ENCODE measurements at places on chromosomes 16 and 17.
A peak's percentile ranks its signal among the peaks of the same experiment; 100 is the strongest.

- no peak for DNase-seq
These were observed 163.8 kb upstream of the TBX2 start for GRCh38 chr17:61235827-61236197.

DNA sequence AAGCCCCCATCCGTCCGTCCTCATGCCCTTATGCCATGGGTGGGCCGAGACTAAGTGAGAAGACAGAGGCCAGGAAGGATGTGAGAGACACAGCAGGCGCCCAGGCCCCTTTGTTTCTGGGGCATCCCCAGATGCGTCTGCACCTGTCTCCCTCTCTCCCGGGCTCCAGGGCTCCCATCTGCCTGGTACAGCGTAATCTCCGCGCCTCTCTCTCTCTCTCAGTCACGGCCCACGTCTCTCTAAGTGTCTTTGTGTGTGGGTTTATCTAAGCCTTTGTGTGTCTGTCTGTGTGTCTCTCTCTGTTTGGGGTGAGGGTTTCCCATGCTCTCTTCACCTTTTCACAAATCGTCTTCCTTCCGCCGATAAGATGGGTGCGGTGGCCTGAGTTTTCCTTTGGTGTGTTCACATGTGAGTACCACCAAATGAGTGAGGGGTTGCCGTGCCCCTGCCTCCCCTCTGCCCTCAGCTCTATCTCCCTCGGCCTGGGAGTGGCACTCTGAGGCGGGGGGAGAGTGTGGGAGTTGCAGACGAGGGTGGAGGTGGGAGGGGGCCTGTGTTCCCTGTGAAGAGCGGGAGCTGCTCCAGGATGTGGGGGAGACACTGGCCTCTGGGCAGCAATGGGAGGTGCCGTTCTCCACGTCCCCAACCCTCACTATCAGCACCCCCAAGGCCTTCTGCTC, 25.8 kb upstream of the ABCC3 start:
- no peak for DNase-seq

GRCh38 chr16:52366983-52367382, 180.0 kb downstream of the TOX3 start:
- DNase-seq: no peak

DNA sequence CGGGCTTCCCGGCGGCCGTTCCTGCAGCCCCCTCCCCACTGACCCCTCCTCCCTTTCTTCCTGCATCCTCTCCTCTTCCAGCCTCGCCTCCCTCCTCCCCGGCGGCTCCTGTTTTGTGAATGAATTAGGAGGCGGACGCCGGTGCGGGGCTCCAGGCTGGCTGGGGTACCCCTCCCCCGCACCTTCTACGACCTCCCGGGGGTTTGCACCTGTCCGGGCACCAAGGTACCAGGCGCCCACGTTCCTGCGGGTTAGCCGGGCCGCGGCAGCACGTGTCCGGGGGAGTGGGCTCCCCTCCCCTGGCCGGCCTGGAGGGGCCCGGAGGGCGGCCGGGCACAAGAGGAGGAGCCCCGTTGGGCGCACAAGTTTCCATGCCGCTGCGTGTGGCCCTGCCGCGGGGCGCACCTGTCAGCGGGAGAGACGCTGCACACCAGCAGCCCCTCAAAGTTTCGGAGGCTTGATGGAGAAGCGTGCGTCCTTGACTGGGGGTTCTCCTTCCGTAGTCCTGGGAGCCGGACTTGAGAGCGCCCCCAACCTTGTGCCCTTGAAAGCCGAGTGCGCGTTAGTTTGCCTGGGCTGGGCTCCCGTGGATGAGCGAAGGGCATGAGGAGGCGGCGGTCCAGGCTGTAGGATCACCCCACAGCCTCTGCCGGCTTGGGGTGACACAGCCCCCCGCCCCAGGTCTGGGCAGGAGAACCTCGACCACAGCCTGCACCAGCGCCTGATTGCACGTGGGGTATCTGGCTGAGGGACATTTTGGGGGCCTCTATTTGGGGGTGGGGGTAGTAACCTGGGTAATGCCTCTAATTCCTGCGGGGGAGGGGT, 1.2 kb downstream of the HAS3 start:
- DNase-seq: no peak

DNA sequence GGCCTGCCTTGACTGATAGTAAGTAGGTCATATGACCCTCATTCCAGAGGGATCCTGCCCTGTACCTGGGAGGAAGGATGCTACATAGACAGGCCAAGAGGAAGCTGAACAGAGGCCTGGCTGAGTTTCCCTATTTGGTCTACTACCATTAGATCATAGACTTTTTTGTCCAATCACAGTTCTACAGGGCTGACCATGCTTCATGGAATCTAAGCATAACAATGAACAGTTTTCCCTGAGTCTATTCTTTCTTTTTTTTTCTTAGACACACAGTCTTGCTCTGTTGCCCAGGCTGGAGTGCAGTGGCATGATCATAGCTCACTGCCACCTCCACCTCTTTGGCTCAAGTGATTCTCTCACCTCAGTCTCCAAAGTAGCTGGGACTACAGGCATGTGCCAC, 3.9 kb downstream of the GPR179 start:
- no peak for DNase-seq

- DNase-seq: no peak
These were observed 9.8 kb downstream of the SCGB1C2 start for GRCh38 chr17:146983-147761.

GRCh38 chr17:66337866-66338485, 35.6 kb downstream of the PRKCA start:
- DNase-seq: no peak

GRCh38 chr16:3458852-3459361, 15.4 kb downstream of the NAA60 start:
- peak; percentile 17 for DNase-seq

DNA sequence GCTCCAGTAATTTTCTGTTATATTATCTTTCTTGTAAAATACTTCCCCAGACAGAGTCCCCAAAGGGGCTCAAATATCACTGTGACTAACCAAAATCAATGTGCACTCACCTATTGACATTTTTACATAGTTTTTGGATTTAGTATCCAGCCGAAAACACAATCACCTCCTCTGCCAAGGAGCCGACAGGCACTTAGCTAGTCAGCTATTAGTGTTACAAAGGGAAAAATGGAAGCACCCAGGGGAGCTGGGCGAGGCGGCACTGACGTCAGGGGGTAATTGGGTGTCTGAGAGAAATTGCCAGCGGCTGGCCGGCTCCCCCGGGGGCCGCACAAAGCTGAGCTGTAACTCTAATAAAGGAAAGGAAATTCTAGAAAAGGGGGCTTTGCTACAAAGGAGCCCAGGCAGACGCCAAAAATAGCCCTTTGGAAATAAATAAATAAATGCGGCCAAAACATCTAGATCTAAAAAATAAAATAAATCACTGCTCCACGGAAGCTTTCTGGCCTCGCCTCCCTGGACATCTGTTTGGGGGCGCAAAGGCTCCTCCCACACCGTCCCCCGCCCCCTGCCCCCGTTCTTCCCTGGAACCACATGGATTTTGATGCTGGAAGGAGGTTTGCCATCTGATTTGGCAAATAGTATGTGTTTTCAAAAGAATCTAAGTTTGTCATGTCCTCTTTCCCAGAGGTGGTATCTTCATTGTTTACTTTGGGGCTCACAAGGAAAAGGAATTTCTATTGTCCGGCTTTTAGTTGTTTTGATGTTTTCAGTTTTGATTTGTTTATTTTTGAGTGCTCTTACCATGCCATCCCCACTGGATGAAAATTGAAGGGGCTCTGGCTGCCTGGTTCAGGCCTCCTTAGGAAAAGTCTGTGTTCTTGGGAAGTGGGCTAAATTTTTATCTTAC, 156.7 kb downstream of the ZNF423 start:
- DNase-seq: no peak

DNA sequence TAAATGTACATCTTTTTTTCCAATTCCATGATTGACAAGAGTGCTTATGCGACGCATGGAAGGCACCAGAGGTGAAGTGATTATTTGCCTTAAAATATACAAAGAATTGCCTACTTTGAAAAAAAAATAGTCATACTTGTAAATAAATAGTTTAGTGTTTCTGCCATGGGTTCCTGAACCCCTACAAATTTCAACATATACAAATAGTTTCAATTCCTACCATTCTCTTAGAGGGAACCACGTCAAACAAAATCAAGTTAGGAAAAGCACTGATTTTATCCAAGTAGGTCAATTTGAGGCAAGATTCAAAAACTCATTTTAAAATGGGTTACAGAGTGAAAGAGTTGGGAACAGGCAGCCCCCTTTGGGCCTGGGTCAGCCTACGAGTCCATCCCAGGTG, 11.7 kb downstream of the CMTM3 start:
- DNase-seq: no peak

- DNase-seq: no peak
These were observed 6.1 kb upstream of the SLFN5 start for GRCh38 chr17:35236821-35237220.

- DNase-seq: no peak
These were observed 28.1 kb downstream of the TOX3 start for GRCh38 chr16:52518884-52519283.

- peak; percentile 59 for DNase-seq
These were observed 12.8 kb downstream of the PIMREG start for GRCh38 chr17:6456914-6457687.

DNA sequence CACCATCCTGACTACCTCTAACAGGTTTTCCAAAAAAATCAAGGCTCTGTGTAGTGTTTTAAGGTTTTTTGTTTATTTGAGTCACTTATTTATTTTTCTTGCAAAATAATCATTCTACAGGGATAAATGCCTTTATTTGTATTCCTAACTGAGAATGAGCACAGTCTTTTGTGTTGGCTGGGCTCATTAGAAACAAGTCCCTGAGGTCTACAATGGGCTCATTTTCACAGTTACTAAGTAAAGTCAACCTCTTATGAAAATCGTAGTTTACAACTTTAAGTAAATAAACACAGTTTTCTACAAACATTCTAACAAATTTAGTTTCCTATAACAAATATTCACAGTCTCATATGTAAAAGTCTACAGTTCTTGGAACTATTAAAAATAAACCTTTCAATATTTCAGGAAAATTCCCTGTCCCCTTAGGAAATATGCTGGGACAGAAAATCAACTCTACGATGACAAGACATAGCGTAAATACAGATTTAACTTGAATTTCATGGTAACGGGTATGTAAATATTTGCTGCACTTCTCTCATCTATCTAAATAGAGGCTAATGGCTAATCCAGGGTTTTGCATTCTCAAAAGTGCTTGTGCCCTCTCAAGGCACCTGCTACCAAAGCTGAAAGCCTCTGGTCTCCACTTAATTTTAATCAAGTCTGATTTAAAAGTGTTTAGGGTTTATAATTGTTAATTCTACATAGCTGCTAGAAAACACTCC, 31.5 kb upstream of the CDH5 start:
- DNase-seq: no peak

DNA sequence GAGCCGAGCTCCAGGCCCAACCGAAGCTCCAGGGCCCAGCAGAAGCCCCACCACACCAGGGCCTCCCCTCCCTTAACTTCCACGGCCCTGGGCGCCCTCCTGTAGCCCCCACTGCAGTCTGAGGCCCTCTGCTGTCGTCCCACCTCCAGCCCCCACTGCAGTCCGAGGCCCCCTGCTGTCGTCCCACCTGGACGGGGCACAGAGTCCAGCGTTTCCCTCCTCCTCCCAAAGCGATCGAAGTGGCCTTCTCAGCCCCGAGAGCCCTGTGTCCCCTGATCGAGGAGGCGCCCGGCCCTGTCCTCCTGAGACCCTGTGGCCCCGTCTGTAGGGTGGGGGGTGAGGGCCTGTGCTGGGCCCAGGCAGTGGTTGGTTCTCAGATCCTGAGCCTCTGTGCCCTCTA, 25.8 kb upstream of the CACNA1H start:
- DNase-seq: no peak

- DNase-seq: no peak
These were observed 31.3 kb upstream of the KRT17 start for GRCh38 chr17:41655611-41656111.

GRCh38 chr16:60204181-60204580, 1470.1 kb upstream of the GOT2 start:
- DNase-seq: no peak

DNA sequence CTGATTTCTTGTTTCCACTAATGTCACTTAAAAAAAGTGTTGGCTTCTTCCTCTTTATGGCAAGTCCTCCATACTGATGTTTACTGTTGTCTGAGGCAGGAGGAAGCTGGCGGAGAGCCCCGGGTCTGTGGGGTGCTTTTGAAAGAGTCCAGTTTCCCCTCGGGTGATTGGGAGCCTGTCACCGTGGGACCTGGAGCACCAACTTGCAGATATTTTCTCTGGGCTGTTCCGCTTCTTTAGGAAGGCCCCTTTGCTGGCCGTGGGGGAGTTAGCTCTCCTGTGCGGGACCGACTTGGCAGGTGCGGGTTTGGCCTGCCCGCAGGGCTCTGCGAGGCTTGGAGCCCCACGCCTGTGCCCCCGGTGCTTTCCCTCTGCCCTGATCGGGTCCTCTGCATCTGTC, 3.1 kb downstream of the BANP start:
- DNase-seq: peak; percentile 85

GRCh38 chr17:50558941-50559614, 1.4 kb upstream of the CACNA1G start:
- DNase-seq: peak; percentile 55

GRCh38 chr17:20852990-20853370, 189.8 kb downstream of the USP22 start:
- DNase-seq: no peak

GRCh38 chr17:17846003-17846402, 9.2 kb upstream of the SREBF1 start:
- no peak for DNase-seq

- DNase-seq: no peak
These were observed 36.9 kb upstream of the WSB1 start for GRCh38 chr17:27257031-27257357.

GRCh38 chr16:20897253-20897897, 2.8 kb downstream of the DCUN1D3 start:
- peak; percentile 75 for DNase-seq

- no peak for DNase-seq
These were observed 33.7 kb downstream of the HOXB1 start for GRCh38 chr17:48497103-48497502.

GRCh38 chr17:2950846-2951245, 112.6 kb downstream of the OR1D5 start:
- DNase-seq: no peak

GRCh38 chr17:59558039-59558438, 7.4 kb upstream of the DHX40 start:
- no peak for DNase-seq

DNA sequence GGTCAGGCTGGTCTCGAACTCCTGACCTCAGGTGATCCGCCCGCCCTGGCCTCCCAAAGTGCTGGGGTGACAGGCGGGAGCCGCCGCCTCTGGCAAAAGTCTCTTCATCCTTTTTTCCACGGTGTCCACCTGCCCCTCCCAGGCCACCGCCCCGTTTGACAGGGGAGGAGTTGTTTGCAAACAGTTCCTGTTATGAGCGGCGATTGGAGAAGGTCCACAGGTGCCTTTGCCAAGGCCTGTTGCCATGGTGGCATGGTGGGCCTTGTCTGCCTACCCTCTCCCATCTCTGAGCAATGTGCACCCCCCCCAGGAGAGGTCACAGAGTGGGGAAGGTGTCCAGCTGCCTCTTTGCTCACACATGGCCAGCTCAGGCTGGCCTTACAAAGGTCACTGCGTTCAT, 16.0 kb upstream of the RAP1GAP2 start:
- DNase-seq: no peak

DNA sequence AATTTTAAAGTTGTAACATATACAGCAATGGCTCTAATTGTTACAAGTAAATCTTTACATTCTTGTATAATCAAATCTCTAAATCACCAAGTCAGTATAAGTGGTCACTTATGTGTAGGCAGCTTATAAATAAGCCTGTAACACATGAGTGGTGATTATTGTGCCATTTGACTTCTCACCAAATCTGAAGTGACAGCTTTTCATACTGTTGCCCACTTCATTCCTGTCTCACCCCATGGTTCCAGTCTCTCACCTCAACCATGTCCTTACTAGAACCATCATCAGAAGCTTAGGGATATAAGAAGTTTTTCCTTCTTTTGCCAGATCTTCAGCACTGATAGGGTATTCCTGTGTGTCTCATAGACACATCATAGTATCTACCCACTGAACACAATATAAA, 23.5 kb downstream of the TNRC6A start:
- DNase-seq: no peak

- no peak for DNase-seq
These were observed 188.7 kb downstream of the MAF start for GRCh38 chr16:79411805-79412204.
